ENCODE measurements at places on chromosomes 11 and 22. TPM values are rescaled to one million over a fixed set of nuclear protein-coding genes. Genes with fewer than 3 reads are reported as not detected.

DNA sequence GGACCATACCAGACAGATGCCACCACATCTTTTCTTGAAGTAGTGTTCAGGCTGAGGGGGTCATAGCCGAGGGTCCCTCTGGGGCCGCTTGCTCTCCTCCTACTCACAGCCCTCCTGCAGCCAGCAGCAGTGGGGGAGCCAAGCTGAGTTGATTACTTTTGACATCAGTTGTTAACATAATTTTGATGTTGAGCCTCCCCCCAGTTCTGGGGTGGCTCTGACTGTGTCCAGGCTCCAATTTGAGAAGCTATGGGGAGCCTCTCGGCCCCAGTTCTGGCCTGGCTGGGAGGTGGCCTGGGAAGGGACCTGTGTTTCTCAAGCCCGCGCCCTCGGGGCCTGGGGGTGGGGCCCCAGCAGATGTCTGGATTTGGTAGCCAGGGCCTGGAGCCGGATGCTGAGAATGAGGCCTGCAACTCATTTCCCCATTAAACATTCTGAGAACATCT, 47.9 kb downstream of the KCNQ1OT1 start:
- no peak for DNase-seq

DNA sequence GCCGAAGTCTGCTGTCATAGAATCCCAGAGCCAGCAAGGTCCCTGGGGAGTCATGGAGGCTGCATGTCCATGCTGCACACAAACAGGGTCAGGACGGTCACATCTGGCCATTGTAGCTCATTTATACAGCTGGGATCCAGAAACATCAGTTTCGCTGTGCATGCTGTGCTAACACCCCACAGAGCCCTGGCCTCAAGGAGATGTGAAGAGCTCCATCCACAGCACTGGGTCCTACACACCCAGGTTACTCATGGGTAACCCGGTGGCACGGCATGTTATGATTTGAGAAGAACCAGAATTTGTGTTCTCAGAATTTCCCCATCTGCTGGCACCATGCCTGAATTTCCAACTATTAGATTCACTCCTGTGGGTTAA, 146.3 kb upstream of the ARHGAP20 start:
- DNase-seq = no peak

- peak; percentile 36 for DNase-seq
Observed at GRCh38 chr11:57311109-57311936, 13.4 kb downstream of the TNKS1BP1 start.

GRCh38 chr11:78065203-78065602, 1.5 kb downstream of the THRSP start:
- DNase-seq = no peak

GRCh38 chr11:125772834-125773505, 5.7 kb downstream of the PATE2 start:
- DNase-seq = no peak

DNA sequence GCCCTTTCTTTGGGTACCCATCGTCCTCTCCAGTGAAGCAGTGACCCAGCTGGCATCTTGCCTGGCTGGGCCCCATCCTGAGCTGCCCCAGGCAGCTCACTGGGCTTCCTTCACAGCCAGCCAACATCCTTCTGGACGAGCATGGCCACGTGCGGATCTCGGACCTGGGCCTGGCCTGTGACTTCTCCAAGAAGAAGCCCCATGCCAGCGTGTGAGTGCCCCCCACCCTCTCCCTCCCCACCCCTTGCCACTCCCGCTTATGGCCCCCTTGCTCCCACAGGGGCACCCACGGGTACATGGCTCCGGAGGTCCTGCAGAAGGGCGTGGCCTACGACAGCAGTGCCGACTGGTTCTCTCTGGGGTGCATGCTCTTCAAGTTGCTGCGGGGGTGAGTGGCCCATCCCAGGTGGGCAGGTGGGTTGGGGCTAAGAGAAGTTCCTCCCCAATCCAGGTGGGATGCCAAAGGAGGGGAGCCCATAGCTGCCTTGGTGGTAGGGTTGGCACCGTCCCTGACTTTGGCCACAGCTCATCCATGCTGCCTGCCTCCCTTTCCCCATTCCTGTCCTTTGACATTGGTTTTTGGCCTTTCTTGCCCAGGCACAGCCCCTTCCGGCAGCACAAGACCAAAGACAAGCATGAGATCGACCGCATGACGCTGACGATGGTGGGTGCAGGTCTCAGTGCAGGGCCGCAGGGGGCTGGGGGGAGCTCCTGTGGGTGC, 6.8 kb upstream of the ANKRD13D start:
- DNase-seq = no peak

TREH gene
- total RNA-seq = not detected

PARVG gene
- total RNA-seq = 131 TPM

EHF gene
- total RNA-seq = not detected

CFAP300 gene
- total RNA-seq = not detected

SYT12 gene
- not detected for total RNA-seq
